ENCODE measurements at places on chromosomes 5 and 9.

- DNase-seq, result no peak
These were observed 78.0 kb upstream of the TNC start for GRCh38 chr9:115195912-115196311.

DNA sequence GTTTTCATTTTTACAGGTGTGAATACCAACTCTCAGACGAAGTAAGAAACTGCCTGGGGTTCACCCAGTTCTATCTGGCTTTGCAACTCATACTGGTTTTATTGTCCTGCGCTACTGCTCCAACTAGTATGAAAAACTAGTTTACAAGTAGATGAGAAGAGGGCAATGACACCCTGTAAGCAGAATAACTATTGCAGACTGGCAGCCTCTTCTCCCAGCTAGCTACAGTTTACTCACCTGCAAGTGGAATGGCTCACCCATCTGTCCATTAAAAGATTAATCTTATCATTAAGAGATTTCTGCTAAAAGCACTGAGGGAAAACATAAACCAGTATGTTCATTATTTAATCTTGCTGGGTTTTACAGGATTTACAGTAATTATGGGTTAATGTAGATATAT is 113.4 kb downstream of the FRMD3 start:
- no peak for DNase-seq

DNA sequence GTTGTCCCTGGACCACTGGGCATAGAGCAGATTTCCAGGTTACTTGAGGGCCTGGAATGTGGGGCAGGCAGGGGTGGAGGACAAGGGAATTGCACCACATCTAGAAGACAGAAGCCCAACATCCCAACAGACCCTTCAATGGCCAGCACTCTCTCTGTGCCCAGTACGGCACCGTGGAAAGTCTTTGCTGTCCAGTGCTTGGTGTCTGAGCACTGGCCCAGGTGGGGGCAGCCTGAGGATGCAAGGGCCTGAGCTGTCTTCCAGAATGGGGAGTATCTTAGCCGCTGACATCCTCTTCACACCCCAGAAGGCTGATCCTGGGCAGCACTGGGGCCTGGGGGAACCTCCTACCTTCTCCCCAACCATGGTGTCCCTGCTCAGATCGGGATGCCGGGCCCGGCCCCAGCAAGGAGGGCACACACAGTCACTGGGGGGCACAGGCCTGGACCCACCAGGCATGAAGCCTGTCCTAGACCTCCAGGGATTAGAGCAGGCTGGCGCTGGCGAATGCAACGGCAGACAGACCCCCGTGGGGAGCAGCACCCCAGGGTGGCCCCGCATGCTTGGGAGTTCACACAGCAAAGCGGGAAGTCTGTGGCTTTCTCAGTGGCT is 40.6 kb upstream of the OLFM1 start:
- no peak for DNase-seq

DNA sequence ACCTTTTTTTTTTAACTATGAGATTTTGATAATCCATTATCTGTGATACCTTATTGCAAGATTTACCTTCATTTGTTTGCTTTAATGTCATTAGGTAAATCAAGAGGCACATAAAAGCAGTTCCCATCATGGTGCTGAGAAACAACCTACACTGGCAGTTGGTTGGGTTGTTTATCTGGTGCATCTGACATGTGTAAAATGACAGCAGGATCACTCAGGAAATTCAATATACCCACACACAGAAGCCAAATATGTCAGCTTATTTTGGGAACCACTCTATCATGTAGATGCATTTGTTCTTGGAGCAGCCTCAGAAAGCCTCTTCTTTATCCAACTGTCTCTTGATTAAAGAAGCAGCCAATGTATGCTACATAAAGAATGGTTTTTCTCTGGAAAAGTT is 7.8 kb upstream of the CCDC192 start:
- no peak for DNase-seq

Data from T1000 (cell line).